ENCODE measurements at places on chromosomes 6 and 20.

DNA sequence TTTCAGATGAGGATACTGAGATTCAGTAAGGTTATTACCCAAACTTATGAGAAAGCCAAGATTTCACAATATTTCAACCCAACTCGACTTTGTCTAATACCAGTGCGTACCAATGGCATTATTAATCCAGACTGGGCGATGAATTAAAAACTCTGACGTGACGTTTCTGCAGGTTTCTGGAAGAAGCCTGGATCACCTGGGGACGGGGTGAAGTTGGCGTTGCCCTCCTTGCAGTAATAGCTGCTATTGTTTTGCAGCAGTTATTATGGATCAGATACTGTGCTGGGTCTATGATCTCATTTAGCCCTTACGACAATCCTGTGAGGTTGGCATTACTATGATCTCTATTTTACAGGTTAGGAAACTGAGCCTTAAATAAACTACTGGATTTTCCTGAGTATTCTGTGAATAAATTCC is 569 bp upstream of the CDC5L start:
- DNase-seq = no peak

DNA sequence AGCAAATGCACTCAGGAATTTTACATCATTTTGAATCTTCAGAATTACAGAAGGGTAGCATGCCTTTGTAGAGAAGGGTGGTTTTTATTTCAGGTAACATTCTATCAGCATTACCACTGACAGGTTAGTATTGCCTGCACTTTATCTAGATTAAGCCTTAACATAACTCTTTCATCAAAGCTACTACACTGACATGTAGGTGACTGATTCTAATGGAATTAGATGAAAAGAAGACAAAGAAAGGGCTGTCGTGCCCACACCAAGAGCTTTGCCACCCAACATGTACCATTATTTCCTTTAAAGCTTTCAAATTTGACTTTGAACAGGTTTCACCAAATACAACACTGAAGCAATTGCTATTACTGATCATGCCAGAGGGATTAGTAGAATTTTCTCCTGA is 551.9 kb downstream of the EYS start:
- no peak for DNase-seq

- no peak for DNase-seq
Observed at GRCh38 chr20:58748618-58749017, 56.0 kb downstream of the NPEPL1 start.

GRCh38 chr6:109783250-109783986 is 92.3 kb downstream of the FIG4 start:
- DNase-seq = no peak

DNA sequence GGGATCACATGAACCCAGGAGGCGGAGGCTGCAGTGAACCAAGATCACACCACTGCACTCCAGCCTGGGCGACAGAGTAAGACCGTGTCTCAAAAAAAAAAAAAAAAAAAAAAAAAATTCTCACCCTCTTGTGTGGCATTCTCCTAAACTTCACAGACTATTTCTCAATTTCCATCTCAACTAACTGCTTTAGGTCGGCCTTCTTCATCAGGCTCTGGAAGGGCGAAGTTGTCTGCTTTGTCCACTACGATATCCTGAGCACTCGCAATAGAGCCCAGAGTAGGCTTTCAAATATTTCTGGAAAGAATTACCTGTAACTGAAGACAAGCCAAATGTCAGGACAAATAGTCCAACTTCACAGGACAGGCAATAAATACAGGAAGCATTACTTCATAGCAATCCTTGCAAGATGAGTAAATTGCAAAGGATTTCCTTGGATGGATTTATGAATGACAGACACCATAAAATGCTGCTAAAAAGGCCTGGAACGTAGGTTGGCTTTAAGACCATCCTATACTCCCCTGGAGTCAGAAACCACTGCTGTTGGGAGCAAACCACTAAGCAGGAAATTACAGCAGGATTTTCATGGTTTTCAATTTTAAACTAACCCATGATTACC is 116.3 kb upstream of the SLC2A12 start:
- DNase-seq = no peak

DNA sequence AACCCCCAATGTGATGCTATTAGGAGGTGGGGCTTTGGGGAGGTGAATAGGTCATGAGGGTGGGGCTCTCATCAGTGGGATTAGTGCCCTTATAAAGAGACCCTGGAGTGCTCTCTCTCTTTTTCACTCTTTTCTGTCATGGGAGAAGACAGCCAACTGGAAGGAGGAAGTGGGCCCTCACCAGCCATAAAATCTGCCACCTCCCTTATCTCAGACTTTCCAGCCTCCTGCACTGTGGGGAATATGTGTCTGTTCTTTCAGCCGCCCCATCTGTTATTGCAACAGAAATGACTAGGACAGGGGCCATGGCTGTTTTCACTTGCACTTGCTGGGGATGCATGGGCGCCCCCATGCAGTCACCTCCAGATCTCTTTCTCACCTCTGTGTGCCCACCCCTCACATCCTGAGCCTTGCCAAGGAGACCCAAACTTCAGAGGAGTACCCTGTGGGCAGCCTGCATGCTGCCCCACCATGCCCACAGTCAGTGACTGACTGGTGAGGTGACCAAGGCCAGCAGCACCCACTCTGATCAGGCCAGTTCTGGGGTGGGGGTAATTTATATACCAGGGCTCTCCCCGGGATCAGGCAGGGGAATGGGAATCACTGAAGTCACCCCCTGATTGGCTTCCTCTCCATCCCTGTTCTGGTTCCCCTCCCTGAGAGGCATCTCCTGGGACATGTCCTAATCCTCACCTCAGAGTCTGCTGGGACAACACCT is 118.4 kb downstream of the ANKRD60 start:
- no peak for DNase-seq

DNA sequence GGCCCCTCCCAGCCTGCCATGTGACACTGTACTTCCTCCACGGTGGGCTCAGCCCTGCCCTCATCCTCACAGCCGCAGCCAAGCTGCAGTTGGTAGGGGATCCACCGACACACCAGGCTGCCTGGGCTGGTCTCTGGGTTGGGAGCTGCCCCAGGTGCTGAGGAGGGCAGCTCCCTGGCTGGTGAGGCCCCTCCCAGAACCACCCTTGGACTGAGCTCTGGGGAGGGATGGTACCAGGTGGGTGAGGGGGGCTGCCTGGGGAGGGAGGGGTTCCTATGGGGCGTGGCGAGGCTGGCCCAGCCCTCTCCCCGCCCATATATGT is 185 bp upstream of the TNFRSF6B start:
- DNase-seq = no peak

DNA sequence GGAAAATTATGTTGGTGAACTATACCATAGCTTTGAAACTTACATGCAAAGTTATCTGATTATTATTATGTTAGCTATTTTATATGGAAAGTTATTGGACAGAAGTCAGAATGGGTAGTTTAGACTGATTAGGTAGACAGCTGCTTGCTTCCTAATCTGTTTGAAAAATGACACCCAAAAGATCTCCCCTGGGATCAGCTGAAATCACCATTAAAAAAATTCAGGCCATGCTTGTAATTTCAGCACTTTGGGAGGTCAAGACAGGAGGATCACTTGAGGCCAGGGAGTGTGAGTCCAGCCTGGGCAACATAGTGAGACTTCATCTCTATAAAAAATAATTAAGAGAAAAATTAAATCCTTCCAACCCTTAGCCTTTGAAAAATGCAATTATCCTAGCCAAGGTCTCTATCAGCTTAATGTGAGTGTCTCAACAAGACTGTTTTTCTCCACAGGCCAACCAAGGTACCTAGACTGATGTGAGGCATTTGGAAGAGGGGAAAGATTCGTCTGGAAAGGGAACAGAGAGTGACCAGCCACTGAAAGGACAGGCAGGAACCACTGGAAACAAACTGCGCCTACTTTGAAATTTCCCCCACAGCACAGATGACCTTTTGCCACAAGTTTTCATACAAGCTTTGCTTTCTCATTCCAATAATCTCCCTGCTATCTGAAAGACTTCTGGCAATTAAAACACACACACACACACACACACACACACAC is 232.3 kb downstream of the GMPR start:
- no peak for DNase-seq

- no peak for DNase-seq
Observed at GRCh38 chr6:45658958-45659357, 281.2 kb upstream of the SUPT3H start.

GRCh38 chr6:153117986-153118879 is 12.8 kb downstream of the RGS17 start:
- DNase-seq = no peak

DNA sequence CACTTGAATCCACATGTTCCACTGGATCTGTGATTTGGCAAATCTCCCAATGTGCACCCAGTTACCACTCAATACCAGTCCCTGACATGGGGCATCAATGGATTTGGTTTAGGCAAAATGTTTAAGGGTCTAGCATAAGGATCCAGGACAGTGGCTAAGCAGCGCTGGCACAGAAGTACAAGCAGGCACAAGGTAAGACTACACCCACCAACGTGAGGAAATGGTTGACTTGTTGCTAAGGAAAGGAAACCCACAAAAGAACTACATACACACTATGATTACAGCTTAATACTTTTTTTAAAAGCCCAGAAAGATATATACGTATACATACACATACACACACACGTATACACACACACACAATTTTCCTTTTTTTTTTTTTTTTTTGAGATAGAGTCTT is 79.0 kb downstream of the DNAAF9 start:
- DNase-seq = no peak

Data from activated T-cell treated with anti-CD3 and anti-CD28 coated beads for 4 hours (primary cell).